ENCODE measurements at places on chromosomes 4 and X. TPM values are rescaled to one million over a fixed set of nuclear protein-coding genes. Genes with fewer than 3 reads are reported as not detected.
A peak's percentile ranks its signal among the peaks of the same experiment; 100 is the strongest.

- DNase-seq = no peak
Observed at GRCh38 chr4:101414496-101414895, 67.2 kb upstream of the PPP3CA start.

GRCh38 chr4:92339676-92340075 lies 35.9 kb downstream of the GRID2 start:
- no peak for DNase-seq

DNA sequence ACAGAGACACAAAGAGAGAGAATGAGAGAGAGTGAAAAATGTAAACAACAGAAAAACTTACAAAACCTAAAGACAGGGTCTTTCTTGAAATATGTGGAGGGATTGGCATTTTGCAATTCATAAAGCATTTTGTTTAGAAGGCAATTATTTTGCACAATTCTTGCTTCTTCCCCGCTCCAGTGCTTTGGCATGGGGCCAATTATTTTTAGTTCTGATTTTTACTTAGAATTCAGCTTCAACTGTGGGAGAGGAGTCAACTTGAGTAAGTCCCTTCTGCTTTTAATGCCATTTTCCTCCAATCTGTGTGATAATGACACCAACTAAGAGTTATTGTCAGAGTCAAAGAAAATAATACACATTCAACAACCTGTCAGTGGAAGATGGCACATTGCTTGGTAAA lies 1051.9 kb downstream of the NLGN4X start:
- no peak for DNase-seq

DNA sequence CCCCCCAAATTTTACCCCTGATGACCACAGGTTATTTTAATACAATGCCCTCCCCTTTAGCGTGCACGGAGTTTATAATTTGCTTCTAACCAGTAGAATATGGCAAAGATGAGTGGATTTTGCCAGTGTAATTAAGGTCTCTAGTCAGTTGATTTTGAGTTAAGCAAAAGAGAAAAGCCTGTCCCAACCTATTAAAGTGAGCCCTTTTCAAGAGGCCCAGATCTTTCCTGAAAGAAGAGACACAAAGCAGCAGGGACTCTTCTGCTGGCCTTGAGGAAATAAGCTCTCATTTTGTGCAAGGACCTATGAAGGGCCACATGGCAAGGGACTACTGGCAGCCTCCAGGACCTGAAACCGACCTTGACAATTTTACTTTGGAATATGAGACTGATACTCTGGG lies 61.9 kb upstream of the GABRG1 start:
- no peak for DNase-seq

DNA sequence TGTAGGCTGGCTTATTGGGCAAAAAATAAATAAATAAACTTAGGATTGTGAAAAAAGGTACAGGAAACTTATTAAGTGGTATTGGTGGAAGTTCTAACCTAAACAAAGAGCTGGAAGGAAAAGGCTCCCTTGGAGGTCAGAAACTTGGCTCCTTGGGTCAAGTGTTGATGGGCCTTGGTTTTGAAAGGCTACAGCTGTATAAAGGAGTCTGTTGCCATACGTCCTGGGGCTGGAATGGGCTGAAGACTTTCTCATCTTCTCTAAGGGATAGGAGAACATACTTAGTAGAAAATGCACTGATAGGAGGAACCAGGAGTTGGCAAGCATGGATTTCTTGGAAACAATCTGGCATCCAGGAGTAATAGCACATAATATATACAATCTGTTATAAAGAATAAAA lies 56.6 kb downstream of the PDLIM5 start:
- no peak for DNase-seq

GRCh38 chrX:11580789-11581188 lies 84.9 kb downstream of the ARHGAP6 start:
- no peak for DNase-seq

GRCh38 chr4:32824336-32824735 lies 2104.2 kb downstream of the PCDH7 start:
- DNase-seq = no peak

DNA sequence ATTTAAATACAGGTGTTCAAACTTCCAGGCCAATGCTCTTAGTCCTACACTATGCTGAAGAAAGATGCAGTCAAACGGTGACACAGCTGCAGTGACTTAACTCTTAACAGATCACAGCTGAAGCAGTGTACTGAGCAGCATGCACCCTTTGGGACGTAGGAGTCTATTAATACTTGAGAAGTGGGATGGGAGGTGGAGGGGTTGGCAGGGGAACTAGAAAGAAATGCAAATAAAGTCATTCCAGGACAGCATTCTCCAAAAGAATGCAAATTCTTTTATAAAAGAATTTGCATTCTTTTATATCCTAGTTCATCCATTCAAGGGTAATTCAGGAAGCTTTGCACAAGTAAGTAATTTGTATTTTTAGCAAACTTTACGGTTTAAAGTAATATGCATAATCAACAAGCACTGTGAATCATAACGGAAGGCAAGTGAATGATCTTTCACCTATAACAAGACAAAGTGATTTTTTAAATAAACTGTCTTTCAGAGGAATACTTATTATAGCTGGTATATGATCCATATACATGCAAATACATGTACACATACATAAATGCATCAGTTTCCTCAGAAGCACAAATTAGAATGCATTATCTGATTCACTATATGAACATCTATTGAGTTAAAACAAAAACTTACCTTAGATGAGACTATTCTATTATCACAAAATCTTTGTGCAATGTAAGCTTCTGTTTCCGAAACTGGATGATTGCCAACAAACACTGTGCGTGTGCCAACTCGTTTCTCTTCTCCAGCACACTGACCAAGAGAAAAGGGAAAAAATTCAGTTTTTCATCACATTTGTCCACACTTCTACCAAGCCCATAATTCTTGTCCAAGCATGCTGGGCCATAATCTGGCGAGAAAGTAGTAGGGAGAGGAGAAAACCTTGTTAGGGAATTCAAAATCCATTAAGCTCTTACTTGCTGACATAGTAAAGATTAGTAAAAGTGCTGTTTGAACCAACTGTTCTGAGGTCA lies 106.5 kb downstream of the ATP11C start:
- DNase-seq = no peak

DNA sequence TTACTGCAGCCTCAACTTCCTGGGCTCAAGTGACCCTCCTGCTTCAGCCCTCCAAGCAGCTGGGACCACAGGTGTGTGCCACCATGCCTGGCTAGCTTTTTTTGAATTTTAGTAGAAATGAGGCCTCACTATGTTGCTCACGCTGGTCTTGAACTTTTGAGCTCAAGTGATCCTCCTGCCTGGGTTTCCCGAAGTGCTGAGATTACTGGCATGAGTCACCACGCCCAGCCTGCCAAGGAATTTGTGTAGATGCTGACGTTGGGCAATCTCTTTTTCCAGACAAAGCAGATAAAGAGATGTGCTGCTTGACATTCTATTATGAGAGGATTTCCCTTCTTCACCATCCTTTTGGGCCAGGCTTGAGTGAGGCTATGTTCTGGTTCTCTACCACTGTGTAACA lies 254.5 kb upstream of the RPS6KA3 start:
- DNase-seq = no peak

DNA sequence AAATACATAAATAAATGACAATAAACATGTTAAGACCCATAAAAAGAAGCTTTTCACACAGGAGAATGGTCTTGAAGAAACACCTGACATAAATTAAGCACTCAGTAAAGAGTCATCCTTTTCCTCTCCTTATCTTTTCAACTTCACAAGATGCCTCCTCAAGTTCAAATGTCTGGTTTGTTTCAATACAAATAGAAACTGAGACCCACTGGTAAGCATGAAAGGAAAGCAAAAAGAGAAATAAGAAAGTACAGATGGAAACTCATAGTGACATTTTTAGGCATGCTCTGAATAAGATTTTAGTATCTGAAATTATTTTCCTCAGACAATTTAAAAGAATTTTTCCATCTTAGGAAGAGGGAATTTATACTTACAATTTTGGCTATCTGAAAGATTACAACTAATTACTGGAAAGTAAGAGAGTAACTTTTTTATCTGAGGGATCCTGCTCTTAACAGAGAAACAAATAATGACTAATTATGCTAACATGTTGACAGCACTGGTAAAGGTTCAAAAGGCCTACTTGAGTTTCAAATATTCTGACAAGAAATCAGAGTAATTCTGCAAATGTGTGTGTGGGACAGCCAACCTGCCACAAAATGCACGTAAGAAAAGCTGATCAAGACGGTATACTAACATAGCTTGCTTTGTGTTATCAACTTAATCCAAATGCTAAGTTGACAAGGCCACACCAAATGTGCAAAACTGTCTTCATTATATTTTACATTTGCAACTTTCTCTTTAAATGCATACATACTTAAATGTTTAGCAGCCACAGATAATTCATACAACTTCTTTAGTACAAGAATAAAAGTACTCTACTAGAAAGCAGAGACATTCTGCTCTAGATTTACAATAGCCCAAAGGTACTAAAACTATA lies 113.0 kb downstream of the IQCM start:
- DNase-seq = no peak

DNA sequence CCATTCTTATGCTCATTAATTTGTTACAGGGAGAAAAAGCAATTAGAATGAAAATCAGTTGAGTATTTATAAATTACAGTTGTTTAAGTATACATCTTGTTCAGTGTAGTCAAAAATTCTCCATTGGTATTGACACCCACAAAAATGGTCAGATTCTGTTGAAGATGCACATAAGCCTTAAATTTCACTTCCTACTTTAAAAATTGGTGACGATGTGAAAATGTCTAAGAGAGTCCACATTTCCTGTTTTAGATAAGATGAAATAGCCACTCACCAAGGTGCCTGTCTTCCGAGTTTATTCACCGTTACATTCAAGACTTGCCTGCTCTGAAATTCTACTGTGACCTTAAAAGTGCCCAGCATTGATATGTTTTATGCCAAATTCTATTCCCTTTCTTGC lies 93.6 kb downstream of the GPR143 start:
- no peak for DNase-seq

GRCh38 chr4:6278801-6279197 lies 9.1 kb downstream of the WFS1 start:
- peak; percentile 68 for DNase-seq

Gene PROM1
- 37.0 TPM for total RNA-seq

GRCh38 chrX:152639426-152639825 lies 1.7 kb downstream of the GABRQ start:
- DNase-seq = no peak

GRCh38 chrX:46758163-46758955 lies 559 bp downstream of the SLC9A7 start:
- DNase-seq = no peak

GRCh38 chr4:76200771-76201231 lies 12.8 kb downstream of the SCARB2 start:
- peak; percentile 61 for DNase-seq

DNA sequence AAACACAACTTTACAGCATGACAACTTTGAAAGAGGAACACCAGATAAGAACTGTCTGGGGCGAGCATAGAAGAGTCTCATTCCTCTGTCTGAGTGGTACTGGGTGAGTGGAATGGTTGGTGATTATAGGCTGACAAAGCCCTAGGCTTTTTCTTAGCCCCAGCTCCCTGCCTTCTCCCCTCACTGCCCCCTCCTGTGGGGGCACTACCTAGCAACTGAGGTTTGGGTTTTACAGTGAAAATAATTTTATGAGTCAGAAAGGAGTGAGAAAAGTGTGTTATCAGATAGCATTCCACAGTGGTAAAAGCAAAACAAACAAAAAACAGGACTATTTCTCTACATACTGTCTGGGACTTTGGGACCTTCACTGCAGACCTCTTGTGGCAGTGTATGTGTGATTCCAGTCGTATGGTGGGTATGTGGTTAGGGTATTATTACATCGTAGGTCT lies 10.5 kb upstream of the TMEM165 start:
- DNase-seq = no peak

Gene HTRA3
- total RNA-seq = 17.5 TPM

- no peak for DNase-seq
Observed at GRCh38 chr4:145740806-145741205, 60.9 kb downstream of the C4orf51 start.

- DNase-seq = no peak
Observed at GRCh38 chrX:427812-428725, 41.4 kb upstream of the PPP2R3B start.

Gene TCEAL4
- 145 TPM for total RNA-seq

Gene FRG2
- not detected for total RNA-seq

Gene LDB2
- total RNA-seq = 63.3 TPM

Gene CNKSR2
- total RNA-seq = 2.3 TPM
